ENCODE measurements at places on chromosomes 16 and 17.

DNA sequence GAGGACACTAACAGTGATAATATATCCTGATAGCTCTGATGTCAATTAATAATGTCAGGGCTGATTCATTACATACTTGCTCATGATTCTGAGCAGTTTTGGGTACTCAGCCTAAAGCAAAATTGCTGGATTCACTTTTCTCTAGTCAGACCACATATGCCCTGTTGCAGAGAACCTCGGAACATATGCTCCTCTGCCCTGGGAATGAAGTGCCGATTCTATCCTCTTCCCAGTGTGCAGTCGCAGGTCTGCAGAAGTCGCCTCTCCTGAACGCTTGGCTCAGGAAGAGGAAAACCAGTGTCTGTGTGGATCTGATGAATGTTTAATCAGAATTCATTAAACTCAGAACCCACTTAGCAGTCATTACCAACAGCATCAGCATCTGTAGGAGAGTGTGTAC is 34.5 kb downstream of the ABCC12 start:
- no peak for DNase-seq

DNA sequence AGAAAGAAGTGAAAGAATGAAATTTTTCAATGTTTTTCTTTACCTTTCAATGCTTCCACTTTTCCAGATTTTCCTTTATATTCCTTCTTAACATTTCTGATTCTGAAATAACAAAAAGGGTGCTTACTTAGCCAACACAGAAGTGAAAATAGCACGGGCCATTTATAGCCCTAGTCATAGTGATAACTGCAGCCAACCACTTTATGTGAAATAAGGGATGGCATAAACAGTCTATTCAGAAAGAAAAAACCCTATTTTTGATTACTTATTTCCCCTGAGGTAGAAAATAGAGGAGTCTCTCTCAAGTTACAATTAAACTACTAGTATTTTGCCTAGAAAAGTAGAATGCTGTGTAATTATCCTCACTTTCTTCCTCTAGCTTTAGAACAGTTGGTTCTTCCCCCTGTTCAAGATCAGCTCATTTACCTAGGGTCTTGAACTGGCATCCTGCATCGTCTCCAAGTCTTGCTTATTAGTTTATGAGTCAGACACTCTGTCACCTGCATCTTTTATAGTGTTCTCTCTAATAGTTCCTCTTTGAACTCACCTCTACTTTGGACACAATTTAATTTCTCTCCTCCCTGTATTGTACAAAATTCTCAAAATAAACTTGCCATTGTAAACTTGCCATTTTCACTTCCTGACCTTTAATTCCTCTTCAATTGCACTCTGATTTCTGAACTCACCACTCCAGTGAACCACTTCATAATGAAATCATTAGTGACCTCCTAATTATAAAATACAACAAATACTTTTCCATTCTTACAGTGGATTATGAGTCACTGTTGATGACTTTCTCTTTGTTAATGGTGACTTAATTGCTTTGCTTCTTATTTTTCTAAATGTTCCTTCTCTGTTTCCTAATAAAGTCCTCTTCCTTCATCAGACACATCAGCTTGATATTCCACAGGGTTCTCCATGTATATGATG is 23.6 kb downstream of the ABCA6 start:
- no peak for DNase-seq

GRCh38 chr16:67312719-67313118 is 13.8 kb downstream of the KCTD19 start:
- no peak for DNase-seq

DNA sequence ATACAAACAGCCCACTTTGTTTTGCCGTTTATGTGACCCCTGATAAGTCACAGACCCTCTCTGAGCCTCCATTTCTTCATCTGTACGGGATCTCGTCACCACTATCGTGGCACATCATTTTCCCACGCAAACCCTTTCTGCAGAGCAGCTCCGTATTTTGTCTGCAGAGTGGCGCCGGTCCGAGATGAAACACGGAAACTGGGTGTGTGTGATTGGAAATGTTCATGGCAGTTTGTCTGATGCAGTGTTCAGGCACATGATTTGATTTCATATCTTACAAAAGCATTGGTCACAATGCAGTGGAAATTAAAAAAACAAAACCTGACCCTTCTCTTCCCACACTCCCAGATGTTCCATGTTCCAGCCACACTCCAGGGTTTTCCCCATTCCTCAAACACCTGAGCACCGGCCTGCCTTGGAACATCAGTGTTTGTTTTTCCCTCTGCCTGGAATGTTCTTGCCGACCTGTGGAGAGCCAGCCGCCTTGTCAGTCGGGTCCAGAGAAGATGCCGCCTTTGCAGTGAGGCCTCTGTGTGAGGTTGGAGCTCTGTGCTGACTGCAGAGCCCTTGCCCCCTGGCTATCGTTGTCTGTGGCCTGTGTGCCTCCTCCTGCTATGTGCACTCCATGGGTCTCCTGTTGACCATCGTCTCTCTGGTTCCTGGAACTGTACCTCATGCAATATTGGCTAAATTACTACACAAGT is 39.2 kb downstream of the NT5M start:
- no peak for DNase-seq

GRCh38 chr16:3509470-3509928 is 8.7 kb downstream of the CLUAP1 start:
- DNase-seq: no peak

DNA sequence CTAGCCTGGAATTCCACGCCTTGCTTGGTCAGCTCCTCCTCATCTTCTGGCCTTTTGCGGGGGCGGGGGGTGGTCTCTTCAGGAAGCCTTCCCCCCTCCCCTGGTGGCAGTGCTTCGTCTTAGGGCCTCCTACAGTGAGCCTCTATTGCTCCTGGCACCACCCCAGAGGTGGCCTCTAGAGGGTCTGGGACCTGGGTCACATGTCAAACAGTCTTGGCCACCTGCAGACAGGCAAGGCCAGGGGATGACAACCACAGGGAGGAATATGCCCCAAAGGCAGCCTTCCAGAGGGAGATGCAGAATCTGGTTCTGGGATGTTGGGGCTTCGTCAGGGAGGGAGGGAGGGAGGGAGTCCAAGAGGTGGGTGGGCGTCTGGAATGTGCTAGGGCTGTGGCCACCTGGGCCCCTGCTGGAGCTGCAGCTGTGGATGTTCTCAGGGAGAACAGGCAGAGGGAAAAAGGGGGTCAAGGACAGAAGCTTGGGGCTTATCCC is 50.6 kb downstream of the SMPD3 start:
- no peak for DNase-seq

DNA sequence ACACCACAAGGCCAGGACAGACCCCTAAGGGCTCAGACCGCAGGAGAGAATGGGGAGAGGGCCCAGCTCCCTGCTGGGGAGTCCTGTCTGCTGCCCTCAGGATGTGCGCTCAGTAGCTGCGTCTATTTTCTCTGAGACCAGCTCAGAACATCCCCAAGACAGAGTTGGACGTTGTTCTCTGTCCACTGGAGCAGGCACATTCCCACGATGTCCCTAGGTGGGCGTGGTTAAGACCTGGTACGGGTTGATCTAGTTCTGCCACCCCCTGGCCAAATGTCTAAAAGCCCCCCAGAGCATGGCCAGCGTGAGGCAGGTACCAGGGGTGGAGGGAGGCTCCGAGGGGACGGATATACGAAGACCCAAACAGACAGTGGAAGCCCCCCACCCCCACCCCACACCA is 842 bp upstream of the CALB2 start:
- no peak for DNase-seq

DNA sequence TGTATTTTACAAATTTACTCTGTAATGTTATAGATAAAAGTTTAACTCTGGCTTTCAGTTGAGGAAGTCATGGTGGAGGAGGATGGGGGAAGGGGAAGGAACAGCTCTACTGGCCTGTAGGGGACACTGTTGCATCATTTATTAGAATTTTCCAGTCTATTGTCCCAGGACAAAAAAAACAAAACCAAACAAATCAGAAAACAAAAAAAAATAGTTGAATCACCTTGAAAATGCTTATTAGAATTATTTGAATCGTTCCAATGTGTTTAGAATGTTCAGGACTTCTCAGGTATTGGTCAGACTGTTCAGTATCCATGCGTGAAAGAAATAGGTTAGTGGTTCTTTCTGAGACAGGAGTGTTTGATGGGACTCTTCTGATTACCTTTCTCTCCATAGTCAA is 242.0 kb downstream of the FTO start:
- no peak for DNase-seq

- no peak for DNase-seq
These were observed 104.5 kb downstream of the C16orf78 start for GRCh38 chr16:49478107-49478506.

GRCh38 chr16:75754141-75754540 is 27.9 kb upstream of the CPHXL start:
- DNase-seq: no peak

DNA sequence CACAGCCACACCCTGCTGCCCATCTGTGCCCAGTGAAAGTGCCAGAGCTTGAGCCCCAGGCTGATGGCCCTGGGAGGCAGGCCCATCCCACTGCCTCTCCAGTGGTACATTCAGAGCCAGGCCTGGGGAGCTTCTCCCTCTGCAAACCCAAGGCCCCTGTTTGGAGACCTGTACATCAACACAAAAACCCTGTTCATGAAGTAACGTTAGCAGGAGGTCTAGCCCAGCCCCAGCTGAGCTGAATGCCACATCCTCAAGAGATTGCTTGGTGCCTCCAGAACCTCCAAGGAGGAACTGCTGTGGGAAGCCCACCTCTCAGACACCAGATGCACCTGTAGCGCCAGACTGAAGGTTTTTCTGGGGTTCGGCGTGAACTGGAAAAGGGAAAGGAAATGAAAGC is 31.5 kb downstream of the C16orf78 start:
- DNase-seq: no peak

DNA sequence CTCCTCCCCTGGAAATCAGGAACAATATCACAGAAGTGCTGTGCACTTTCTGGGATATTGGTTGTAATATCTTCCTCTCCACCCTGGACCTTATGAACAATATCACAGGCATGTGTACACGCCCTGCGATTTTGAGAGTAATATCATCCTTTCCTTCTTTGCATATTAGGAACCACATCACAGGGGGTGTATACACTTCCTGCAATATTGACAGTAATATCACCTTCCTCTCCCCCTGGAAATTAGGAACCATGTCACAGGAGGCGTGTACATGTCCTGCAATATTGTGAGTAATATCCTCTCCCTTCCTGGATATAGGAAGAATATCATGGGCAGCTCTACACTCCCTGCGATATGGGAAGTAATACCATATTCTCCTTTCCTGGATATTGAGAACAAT is 14.2 kb upstream of the TEKT5 start:
- DNase-seq: no peak

- DNase-seq: no peak
These were observed 142.4 kb upstream of the RBL2 start for GRCh38 chr16:53291757-53292392.

DNA sequence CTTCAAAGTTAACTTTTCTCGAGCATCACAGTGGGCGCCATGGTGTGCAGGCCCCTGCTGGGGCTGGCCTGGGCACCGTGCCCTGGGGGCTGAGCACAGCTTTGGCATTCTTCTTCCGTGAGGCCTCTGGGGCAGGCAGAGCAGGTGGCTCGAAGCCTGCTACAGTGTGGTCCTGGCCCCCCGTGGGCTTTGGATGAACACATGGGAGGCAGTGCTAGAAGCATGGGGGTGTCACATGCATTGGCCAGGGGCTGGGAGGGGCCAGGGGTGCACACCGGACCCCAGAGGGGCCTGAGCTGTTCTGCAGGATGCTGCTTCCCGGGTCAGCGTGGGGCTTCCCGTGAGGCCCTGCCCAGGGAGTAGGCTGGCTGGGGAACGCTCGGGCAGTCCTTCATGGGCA is 12.1 kb upstream of the C16orf74 start:
- DNase-seq: no peak

GRCh38 chr16:71373073-71373472 is 14.6 kb downstream of the CALB2 start:
- no peak for DNase-seq

DNA sequence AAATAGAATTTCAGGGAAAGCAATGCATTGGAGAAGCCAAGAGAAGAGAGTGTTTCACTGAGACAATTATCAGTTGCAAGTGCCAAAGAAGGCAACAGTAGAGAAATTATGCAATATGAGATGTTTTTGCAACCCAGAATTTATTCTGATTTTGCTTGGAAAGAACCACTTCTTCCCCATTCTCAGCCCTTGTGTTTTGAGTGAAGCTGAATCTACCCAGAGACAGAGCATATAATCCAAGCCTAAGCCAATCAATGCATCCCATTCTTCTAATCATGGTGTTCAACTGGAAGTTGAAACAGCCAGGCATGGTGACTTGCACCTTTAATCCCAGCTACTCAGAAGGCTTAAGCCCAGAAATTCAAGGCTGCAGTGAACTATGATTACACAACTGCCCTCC is 6.9 kb upstream of the SCNN1G start:
- DNase-seq: no peak

GRCh38 chr17:19724501-19725420 is 8.4 kb upstream of the SLC47A2 start:
- no peak for DNase-seq

- DNase-seq: no peak
These were observed 2.7 kb downstream of the HEATR6 start for GRCh38 chr17:60075981-60076380.

DNA sequence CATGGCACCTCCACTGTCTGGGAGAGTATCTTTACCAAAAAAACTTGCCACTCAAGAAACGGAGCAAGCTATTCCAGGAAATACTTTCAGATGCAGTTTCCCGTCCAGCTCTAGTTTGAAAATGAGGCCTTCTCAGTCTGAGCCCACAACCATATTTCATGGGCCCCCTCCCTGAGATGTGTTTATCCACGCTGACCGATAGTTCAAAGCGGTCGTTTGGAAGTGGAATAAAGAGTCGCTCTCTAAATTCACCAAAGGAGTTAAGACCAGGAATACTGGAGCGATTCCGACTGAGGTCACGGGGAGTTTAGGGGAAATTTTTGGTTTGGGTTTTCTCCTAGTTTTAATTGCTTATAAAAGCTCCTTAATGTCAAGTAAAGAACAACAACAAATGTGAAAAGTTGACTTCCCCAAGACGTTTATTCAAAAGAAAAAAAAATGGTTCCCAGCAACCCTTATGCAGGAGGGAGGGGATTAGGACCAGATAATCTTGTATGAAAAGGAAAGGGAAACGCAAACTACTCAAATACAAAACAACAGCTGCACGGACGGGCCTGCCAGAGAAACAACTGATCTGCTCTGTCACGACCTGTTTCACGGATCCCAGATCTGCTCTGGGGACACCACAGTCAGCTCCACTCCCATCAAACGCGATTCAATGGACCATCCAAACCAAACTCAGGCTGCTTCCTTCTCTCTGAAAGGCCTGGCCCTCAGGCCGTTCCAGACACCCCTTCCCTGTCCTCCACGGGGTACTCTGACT is 77.1 kb downstream of the MRM3 start:
- DNase-seq: peak; percentile 78
